Fibroblast of skin of left quadriceps (primary cell): ENCODE measurements at places on chromosomes 1 and 21.

- DNase-seq, result no peak
Measured at GRCh38 chr1:47872886-47873285, 124.3 kb downstream of the TRABD2B start.

GRCh38 chr1:46053734-46054133 lies 78.7 kb downstream of the PIK3R3 start:
- no peak for DNase-seq

DNA sequence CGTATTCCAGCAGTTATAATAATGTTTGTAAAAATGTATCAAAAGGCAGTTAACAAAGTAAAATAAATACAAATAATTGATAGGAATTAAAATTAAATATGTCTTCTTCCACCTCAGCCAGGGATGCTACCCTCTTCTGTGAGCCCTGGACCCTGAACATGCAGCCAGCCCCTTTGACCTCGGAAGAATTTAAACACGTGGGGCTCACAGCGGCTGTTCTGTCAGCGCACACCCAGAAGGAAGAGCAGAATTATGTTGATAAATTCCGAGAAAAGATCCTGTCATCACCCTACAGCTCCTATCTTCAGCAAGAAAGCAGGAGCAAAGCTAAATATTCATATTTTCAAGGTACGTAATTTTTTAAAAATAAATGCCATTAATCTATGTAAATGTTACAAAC lies 26.5 kb downstream of the UTS2 start:
- DNase-seq, result no peak

DNA sequence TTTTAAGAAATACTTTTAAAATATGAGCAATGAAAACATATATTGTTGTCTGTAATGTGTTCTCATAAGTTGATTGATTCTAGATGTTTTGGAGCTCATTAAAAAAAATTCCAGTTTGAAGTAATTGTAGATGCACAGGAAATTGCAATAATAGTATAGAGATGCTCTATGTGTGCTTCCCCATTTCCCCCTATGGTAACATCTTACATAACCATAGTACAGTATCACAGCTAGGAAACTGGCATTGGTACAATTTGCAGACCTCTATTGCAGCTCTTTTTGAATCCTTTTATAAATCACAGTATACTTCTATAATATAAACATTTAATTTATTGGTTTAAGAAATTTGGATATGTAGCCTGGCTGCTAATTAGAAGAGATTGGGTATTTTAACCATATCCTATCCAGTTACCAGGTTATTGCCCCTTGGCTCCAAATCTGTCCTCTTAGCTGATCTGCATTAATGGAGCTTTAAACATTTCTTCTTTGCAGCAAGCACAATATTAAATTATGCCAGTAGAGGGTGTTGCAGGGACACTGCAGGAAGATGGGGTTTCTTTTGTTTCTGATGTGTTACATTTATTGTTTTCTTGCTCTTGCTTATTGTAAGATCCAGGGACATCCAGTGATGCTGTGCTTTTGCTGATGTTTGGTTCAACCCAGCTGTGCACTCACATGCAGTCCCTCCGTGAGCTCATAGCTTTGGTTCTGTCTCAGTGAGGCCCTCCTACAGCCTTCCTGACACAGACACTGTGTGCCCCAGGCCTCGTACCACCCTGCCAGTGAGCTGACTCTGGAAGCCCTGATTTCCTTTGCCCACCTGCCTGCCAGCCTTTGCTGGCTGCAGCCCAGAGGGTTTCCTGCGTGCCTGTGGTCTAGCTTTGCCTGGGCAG lies 103.3 kb downstream of the RABGAP1L start:
- DNase-seq, result peak; percentile 20

DNA sequence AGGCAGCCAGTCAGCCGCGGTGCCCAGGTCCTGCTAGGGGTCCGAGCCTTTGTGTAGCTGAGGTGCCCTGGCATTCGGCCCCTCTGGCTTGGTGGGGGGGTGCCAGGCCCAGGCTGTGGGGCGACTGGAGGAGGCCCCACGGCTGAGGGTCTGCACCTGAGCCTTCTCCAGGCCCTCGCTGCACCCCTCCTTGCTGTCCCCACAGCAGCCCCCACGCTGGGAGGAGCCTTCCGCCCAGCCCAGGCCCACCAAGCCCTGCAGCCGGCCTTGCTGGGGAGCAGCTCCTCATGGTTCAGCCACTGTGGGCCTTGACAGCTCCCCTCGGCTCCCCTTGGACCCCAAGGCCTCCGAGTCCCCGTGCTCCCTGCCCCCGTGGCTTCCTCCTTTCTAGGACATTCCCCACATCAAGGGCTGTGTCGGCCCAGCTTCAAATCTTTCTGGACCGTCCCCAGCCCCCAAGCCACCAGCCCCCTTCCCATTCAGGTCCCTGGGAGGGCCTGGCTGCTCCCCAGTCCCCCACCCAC lies 67.8 kb downstream of the MORN1 start:
- DNase-seq, result no peak

DNA sequence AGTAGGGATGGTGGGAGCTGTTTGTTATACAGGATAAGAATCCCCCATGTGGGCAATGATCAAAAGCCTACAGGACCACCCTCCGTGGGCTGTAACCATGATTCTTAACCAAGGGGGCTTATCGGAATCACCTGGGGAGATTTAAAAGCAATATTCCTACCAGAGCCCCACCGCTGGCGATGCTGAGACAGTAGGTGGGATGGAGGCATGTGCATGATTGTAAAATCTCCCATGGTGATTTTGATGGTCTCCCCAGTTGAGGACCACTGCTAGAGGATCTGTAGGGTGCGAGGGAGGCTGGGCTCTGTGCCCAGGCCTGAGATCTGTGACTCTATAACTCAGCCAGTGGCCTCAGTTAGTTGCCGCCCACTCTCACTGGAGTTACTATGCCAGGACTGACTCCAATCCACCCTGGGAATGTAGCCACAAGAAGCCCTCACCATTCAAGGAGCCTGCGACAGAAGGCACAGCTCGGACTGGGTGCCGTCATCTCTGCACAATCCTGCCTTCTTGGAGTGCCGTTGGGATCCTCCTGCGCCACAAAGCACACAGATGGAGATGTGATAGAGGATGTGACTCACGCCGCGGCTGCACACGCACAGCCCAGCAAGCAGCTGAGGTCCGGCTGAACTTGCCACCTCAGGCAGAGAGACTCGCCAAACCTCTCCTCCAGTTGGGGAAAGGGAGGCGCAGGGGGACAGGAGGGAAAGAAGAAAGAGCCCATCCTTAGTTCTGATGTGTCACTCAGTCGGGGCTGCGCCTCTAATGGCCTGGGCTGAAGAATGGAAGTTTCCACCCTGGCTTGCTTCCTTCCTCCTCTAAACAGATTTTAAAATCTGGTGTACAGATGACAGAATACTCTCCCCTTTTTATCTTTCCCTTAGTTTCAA lies 26.5 kb downstream of the AKNAD1 start:
- DNase-seq, result peak; percentile 63

- no peak for DNase-seq
Measured at GRCh38 chr1:50783286-50783685, 176.8 kb downstream of the FAF1 start.

- no peak for DNase-seq
Measured at GRCh38 chr21:30491963-30492428, at the start of gene KRTAP19-3. KRTAP19-3 (minus strand) TSS chr21:30492013; CDS start chr21:30491957, 56 bp downstream.

- no peak for DNase-seq
Measured at GRCh38 chr1:151259351-151259750, 4.8 kb downstream of the PSMD4 start.

DNA sequence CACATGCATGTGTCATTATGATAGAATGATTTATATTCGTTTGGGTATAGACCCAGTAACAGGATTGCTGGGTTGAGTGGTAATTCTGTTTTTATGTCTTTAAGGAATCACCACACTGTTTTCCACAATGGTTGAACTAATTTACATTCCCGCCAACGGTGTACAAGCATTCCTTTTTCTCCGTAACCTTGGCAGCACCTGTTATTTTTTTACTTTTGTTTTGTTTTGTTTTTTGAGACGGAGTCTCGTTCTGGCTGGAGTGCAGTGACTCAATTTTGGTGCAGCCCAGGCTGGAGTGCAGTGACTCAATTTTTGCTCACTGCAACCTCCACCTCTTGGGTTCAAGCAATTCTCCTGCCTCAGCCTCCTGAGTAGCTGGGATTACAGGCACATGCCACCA lies 8.5 kb upstream of the S100B start:
- no peak for DNase-seq

DNA sequence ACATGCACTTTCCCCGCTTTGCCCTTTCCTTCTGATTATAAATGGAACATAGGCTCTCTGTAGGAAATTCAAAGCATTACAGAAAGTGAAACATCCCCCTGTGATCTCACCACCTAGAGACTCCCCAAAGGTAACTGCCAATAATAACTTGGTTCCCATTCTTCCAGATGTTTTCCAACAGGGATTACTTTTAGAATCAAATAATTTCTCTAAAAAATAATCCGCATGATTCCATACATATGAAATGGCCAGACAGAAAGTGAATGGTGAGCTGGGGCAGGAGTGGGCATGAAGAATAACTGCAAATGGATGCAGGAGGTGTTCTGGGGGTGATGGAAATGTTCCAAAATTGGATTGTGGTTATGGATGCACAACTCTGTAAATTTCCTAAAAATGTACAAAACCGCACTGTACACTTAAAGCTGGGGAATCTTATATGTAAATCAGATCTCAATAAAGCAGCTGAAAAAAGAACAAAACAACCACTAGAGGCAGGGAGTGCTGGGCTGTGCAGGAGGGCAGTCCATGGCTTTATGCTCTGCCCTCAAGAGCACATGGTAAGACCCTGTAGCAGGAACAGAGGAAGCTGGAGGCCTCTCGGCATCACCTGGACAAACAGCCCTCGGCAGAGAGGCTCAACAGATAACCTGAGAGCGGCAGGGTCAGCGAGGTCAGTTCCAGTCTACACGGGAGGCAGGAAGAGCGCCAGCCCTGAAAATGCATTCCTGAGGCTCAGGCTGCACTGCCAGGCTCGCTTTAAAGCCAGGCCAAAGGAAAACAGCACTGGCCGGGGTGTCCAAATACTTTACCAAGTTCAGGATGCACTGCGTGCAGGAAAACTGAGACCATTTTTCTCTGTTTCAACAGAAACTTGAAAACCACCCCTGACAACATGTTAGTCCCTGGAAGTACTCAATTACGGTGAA lies 39.7 kb downstream of the CAPZB start:
- no peak for DNase-seq

DNA sequence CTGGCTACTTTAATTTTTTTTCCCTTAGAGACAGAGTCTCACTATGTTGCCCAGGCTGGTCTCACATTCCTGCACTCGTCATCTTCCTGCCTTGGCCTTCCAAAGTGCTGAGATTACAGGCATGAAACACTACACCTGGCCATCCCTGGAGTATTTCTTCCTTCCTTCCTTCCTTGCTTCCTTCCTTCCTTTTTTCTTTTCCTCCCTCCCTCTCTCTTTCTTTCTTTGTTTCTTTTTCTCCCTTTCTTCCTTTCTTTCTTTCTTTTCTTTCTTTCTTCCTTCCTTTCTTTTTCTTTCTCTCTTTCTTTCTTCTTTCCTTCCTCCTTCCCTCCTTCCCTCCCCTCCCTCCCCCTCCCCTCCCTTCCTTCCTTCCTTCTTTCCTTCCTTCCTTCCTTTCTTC lies 46.4 kb upstream of the PM20D1 start:
- no peak for DNase-seq

- no peak for DNase-seq
Measured at GRCh38 chr1:64243757-64244080, 40.3 kb downstream of the UBE2U start.

- DNase-seq, result peak; percentile 52
Measured at GRCh38 chr1:236516929-236517704, 6.7 kb upstream of the LGALS8 start.

DNA sequence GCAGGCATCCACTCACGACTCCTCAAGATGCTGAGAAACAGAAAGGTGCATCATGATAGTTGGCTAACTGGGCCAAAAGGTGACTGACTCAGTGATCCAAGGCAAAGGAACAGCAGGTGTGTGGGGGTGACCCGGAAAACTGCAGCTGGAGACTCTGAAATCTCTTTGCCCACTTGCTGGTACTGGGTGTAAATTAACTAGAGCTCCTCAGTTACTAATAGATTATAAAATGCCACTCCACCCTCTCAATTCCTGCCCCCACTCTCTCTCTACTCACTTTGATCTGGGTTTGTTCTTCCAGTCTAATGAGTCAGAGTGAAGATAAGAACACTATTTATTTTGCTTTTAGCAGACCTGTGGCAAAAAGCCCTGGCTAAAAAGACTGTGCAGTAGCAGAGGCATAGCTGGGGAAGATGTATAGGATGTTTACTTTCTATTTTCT lies 7.2 kb upstream of the PIGC start:
- DNase-seq, result no peak
